ENCODE measurements at places on chromosomes 5 and 9.
A peak's percentile ranks its signal among the peaks of the same experiment; 100 is the strongest.

DNA sequence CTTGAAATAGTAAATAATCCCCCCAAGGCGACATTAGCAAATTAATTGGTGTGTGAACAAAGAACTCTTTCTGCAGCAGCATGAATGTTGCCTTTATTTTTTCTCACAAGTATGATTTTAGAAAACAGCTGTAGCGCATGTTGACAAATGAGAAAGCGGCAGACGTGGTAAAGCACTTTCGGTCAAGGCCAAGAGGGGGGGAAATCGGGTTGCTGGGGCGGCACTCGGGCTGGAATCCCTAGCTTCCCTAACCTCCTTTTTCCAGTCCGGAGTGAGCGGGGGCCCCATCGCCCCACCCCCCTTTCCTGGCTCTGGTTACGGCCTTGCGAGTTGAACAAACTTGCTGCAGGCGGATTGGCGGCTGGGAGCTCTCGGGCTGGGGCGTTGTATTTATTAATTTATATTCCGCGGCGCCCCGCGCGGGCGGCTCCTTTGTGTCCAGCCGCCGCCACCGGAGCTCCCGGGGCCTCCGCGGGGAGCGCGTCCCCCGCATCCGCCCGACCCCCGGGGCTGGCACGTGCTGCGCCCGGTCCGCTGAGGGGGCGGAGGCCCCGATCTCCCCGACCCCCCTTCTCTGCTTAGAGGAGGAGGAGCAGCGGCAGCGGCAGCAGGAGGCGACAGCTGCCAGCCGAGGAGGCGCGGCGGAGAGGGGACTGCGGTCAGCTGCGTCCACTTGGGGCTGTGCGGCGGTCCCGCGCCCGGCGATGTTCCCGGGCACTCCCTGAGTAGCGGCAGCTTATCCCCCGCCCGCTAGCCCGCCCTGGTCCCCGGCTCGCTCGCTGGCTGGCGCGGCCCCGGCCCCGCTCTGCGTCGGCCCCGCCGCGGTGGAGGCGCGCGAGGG lies at the start of gene RHOBTB3:
Gene RHOBTB3, plus strand, starts transcription at position 607 of the 841 bp plus-strand sequence. CDS start 347 bp downstream, outside the sequence.
- peak; percentile 47 for DNase-seq

DNA sequence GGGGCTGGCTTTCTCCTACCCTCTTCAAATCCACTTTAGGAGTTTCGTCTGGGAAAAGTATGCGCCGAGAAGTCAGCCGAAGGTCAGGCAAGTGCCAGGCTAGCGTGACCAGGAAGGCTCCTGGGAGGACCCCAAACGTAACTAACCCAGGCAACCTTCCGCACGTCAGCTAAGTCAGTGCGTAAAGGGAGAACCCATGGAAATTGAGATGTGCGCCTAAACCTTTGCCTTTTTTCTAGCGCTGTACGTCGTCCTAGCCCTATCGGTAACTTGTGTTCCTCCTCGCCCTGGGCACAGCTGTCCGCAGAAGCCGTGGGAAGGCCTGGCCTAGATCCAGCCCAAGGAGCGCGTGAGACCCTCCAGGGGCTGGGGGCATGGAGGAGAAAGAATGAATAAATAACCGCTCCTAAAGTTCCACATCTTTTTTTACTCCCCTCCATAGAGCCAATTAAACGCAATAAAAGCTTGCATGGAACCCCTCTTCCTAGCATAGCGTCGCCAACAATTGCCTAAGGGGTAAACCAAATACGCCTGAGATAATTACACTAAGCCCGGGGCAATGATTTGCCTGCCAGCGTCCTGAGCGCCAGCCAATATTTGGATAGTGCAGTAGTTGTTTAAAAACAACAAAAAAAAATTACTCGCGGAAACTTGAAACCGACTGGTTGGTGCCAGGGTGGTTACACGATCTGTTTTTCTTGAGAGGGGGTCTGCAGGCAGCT lies 4.0 kb upstream of the FOXB2 start:
- no peak for DNase-seq

GRCh38 chr9:88784960-88785359 lies 206.3 kb upstream of the S1PR3 start:
- DNase-seq: no peak

- no peak for DNase-seq
These were observed 322.2 kb downstream of the CEMIP2 start for GRCh38 chr9:71446106-71446472.

- no peak for DNase-seq
These were observed 825.0 kb downstream of the TLR4 start for GRCh38 chr9:118529210-118529609.

- no peak for DNase-seq
These were observed 48.8 kb downstream of the LNPEP start for GRCh38 chr5:96984506-96985192.

- DNase-seq: no peak
These were observed 193.5 kb upstream of the TLX3 start for GRCh38 chr5:171115519-171115918.

DNA sequence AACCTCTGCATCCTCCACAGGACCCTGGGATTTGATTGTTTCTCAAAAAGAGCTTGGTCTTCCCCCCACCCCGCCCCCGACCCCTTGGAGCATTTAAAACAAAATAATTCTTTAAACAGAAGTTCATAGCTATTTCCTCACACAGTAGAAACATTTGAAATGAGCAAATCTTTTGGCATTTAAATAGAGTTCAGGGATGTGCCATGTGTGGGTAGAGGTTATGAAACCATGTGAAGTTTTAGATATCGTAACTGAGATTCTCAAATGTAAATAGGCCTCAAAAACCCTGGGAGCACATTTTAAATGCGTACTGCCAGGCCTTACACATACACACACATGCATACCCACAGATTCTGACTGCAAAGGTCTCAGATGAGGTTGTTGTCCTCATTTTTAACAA lies 66.5 kb downstream of the EPB41L4B start:
- no peak for DNase-seq

- DNase-seq: no peak
These were observed 159.2 kb upstream of the TUT7 start for GRCh38 chr9:86513429-86513828.

GRCh38 chr5:42982107-42982622 lies 58.0 kb downstream of the ANXA2R start:
- DNase-seq: no peak

GRCh38 chr9:135906291-135907005 lies 898 bp downstream of the CAMSAP1 start:
- no peak for DNase-seq

GRCh38 chr5:150461231-150461630 lies 11.7 kb upstream of the RPS14 start:
- no peak for DNase-seq

GRCh38 chr9:96550659-96551058 lies 69.0 kb downstream of the CDC14B start:
- no peak for DNase-seq

GRCh38 chr9:893843-894420 lies 52.4 kb downstream of the DMRT1 start:
- peak; percentile 6 for DNase-seq

DNA sequence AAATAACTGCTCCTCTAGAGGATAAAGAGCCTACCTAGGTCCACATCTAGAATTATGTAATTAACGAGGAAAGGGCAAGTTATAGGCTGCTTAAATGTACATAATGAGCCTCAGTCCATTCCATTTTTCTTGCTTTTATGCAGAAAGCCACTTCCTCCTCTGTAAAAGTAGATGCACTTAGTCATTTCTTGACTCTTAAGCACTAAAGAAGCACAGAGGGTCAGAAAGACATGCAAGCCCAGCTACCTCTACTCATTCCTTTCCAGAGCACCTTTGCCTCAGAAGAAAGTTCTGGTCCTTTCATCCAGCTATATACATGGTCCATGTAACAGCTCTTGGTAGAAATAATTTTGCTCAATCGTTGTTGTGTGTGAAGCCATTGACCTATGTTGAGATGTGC lies 308.0 kb upstream of the NREP start:
- no peak for DNase-seq

DNA sequence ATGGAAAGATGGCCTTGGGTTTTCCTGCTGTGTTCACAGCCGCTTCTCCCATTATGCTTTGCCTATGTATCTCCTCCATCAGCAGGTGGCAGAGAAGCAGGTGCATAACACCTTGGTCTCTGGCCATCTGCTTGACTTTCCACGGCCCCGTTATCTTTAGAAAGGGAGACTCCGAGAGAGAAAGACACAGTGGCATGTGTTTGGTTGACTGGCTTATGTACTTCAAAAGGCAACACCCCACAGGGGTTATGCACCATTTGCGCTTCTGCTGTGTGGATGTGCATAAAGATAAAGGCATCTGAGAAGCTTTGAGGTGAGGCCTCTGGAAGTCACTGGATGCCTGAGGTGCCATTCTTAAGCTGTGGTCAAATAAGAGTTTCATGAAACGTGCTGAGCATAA lies 138.4 kb downstream of the EGFLAM start:
- DNase-seq: no peak

GRCh38 chr5:17094830-17095229 lies 122.6 kb upstream of the BASP1 start:
- no peak for DNase-seq

DNA sequence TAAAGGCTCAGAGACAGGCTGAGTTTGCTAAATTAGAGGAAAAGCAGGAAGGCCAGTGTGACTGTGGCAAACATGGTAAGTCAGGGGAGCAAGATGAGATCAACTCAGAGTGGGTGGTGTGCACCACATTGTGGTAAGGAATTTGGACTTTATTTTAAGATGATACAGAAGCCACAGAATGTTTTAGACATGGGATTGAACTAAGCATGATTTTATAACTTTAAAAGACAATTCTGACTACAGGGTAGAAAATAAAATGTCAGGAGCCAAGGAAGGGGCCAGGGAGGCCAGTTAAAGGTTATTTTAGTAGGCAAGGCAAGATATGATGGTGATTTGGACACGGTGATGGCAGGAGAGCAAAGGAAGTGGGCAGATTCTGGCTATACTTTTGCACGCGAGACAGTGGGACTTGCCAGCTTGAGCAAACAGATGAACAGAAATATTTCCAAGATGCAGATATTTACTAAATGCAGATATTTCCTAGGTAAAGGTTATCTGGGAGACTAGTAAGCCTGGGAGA lies 53.9 kb downstream of the TSSK1B start:
- DNase-seq: no peak

DNA sequence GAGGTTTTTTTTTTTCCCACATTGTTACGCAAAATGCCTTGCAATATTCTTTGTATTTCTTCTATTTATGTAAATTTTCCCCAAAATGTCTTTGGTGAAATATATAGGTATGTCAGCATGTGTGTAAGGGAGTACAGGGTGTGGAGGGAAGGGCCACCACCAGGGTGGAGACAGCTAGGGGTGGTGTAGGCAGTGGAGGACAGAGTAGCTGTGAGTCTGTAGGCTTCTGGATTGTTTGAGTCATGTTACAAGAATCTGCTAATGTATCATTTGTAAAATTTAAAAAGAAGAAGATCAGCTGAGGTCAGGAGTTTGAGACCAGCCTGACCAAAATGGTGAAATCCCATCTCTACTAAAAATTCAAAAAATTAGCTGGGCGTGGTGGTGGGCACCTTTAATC lies 175.5 kb downstream of the NXNL2 start:
- no peak for DNase-seq

DNA sequence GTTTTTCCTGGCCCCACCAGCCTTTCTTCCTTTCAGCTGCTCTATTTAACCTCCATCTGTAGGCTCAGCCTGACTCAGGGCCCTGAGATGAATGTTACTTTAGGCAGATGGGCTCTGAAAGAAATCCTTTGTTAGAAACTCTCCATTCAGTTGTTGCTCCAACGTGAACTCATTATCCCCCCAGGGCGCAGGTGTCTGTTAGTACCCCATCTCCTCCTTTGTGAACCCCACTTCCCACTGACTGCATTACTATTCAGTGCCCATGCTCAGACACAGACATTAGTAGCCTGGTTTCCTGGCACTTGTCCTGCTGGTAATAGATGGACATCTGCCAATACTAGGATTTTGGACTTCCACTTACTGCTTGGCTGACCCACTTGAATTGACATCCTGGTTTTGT lies 1271.6 kb downstream of the PTPRD start:
- no peak for DNase-seq

GRCh38 chr5:154355129-154355611 lies 90.6 kb upstream of the SAP30L start:
- no peak for DNase-seq

- DNase-seq: no peak
These were observed at the start of gene OGN for GRCh38 chr9:92404042-92404836. Gene OGN, minus strand, starts transcription at chr9:92404578. Its CDS starts 1,171 bp downstream, at chr9:92403407.

DNA sequence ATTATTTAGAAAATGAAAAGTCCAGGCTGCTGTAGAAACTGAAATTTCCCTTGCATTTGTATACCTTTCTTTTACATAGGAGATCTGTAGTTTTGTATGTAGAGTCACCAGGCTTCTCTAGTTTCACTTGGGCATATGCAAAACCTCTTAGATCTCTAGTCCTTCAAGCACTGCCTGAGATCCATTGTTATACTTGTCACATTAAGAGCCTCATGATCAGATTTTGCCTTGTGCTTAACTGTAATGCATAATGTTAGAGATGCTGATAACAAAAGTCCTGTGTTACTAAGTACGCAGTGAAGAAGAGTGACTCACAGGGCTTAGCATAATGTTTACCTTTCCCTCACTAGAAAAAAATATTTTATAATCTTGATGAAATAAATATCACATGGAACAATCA lies 250.2 kb downstream of the CYLC2 start:
- DNase-seq: no peak

DNA sequence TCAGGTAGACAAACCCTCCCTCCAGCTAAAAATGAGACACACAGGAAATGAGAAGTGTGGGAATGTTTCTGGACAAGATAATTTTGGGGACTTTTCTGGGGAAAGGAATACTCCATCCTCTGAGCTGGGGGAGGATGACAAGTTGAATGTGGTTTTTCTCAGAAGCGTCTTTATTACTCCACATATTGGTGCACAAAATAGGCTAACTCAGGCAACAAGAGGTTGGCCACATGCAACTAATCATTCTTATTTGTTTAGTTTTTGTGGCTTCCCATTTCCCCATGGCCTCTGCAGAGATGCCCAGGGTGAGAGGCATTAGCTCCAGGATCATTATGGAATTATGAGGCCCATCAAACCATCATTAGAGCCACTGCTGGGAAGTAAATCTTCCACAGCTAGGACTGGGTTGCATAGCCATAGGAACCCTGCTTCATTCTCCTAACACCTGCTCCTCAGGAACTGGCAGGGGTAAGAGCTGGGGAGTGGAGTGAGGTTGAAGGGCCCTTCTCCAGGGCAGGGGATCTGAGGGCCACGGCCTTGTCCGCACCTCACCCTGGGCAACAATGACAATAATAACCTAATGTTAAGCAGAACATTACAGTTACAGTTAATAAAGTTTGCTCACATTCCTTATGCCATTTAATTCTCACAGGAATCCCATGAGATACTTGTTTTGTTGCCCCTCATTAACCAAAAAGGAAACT lies 9.3 kb upstream of the SIL1 start:
- DNase-seq: no peak

DNA sequence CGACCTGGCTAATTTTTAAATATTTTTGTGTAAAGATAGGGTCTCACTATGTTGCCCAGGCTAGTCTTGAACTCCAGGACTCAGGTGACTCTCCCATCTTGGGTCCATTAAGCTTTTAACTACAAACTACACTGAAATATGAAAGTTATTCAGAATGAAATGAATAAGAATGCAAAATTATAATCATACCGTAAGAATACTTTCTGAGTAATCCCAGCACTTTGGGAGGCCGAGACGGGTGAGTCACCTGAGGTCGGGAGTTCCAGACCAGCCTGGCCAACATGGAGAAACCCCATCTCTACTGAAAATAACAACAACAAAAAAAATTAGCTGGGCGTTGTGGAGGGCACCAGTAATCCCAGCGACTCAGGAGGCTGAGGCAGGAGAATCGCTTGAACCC lies 1.1 kb upstream of the ORM1 start:
- DNase-seq: no peak

GRCh38 chr9:73024601-73025034 lies 71.8 kb upstream of the ALDH1A1 start:
- no peak for DNase-seq

GRCh38 chr5:158979290-158979689 lies 120.4 kb downstream of the EBF1 start:
- no peak for DNase-seq

GRCh38 chr9:18806232-18807080 lies 226.6 kb downstream of the SAXO1 start:
- DNase-seq: no peak

All from T1000 (cell line).